NCI-H226 (cell line): ENCODE measurements at places on chromosomes 5 and 9.

DNA sequence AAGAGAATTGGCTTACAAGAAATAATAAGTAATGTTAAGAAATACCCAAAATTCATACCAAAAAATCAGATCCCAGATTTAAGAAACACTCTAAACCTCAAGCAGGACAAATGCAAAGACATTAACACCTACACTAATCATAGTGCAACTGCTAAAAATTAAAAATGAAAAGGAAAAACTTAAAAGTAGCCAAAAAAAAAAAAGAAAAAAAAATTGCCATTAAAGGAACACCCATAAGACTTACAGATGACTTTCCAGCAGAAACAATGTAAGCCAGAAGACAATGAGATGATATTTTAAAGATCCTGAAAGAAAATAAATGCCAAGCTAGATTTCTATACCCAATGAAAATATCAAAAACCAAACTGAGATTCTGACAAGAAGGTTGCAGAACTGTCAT is 101.5 kb downstream of the DENND1A start:
- no peak for DNase-seq

- DNase-seq: no peak
Measured at GRCh38 chr9:97387504-97387886, 24.4 kb upstream of the TDRD7 start.

GRCh38 chr5:139893873-139894272 is 98.3 kb downstream of the PSD2 start:
- no peak for DNase-seq

GRCh38 chr9:123426406-123426805 is 70.4 kb downstream of the CRB2 start:
- DNase-seq: no peak

GRCh38 chr5:72722792-72723452 is 93.5 kb upstream of the TNPO1 start:
- DNase-seq: no peak

DNA sequence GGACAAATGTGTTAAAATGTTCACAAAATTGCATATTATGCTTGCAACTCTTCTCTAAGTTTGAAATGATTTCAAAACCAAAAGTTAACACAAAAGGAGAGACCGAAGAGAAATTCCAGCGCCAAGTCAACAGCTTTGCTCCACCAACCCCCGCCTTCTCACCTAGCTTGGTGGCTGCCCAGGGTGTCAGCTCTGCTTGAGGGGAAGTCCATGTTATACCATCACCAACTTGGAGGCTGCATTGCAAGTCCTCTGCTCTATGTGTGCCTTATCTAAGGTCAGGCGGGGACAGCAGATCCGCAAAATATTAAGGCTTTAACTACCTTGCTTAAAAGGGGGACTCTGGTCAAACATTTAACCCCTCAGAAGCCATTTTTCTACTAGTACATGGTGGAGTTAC is 14.6 kb downstream of the CCNJL start:
- DNase-seq: no peak

DNA sequence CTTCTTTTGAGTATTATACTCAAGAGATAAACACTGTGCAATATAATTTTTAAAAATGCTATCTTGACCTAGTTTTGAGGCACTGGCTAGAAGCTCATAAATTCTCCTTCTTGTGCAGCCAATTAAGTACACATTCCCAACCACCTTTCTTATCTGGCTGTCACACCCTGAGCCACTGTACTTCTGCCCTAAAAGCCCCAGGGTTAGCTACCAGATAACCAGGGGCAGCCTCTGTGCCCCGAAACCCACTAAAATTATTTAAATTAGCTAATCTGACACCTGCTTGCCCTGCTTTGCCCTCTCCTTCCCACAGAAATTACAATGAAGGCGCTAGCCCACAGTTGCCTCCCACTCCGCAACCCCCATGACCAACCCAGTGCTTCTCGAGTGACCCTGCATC is 597.3 kb upstream of the TYRP1 start:
- DNase-seq: no peak

DNA sequence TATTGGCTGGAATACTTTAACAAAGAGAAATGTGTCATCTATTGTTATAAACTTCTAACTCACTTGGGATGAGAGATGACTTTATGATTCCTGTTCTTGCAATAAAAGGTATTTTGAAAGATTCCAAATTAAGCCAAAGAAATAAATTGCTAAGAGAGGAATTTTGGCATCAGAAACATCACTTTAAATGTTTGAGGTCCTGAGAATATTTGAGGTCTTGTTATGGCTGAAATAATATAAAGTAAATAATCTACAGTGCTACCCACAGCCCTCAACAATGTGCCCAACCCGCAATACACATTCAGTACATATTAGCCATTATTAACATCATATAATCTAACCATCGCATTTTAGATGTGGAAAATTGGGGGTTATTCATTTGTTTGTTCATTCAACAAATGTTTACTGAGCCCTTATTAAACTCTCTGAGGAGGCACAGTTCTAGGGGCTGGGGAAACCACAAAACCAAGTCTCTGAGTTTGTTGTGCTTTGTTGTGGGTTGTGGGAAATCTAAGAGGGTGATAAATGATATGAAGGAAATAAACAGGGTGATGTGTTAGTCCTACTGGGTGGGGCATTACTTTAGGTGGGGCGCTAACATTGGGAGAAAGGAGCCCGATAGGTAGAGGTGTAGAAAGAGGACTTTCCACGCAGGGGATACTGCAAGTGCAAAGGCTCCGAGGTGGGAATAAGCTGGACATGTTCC is 135.2 kb upstream of the CLINT1 start:
- DNase-seq: no peak

GRCh38 chr5:133357758-133358157 is 254.6 kb downstream of the FSTL4 start:
- no peak for DNase-seq

DNA sequence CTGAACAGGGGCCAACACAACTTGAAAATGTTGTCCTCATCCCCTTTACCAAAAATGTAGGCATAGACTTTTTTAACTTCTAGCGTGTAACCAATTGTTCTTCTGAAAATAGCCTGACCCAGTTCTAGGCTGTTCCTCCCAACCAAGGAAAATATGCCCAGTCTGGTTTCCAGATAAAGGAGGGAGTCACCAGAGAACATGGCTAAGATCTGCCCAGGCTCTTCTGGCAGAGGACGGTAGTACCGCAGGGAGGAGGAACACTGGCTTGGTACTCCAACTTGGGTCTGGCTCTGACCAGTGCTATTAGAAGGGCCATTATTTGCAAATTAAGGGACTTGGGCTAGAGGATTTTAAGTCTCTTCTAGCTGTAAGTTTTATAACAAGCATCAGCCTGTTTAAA is 63.1 kb downstream of the GRAMD2B start:
- no peak for DNase-seq

- no peak for DNase-seq
Measured at GRCh38 chr5:88727705-88728313, 155.2 kb downstream of the MEF2C start.

DNA sequence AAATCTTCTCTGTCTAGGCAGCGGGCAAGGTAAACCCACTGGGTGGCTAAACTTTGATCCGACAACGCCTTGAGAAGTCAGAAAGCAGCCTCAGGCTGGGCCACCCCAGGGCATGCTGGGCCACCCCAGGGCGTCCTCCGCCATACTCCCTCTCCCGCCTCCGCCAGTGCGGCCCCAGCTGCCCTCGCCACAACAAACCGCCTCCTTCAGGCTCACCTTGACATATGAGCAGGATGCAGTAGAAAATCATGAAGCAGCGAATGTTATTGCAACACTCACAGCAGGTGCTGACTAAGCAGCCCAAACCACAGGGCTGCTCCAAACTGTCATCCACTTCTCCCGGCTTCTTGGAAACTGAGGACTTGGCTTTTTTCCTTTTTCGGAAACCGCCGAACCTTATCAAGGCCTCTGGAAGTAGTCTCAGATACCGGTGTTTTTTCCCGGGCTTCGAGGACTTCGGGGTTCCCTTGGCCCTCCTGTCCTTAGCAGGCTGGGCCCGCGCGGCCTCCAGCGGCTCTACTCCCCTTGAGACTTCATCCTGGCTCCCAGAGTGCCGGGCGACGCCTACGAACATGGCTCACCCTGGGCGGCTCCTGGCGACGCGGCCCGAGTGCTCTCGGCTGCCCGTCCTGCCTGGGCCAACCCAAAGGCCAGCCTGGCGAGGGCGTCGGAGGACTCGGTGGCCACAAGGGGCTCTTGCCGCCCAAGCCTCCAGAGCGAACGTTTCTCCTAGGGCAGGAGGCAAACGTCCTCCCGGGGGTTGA is at the start of gene SLCO6A1:
Gene SLCO6A1 (minus strand): TSS at position 731 of the 764 bp plus-strand sequence. CDS start 157 bp downstream, at position 574.
- DNase-seq: no peak

DNA sequence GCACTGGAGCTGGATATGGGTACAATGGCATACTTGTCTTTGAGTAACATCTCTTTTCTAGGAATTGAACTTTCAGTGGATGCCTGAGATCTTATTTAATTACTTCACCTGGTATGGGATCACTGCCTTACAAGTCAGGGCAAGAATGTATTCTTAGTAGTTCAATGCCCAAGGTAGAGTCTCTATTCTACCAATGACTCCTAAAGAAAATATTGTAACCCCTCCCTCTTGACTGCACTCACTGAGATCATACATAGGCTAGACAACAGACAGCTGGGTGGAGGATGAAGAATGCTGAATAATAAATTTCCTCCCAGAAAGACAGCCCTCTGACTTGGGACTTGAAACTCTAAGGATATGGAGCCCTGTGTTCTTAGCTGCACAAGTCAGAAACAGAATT is 1216.3 kb upstream of the ACO1 start:
- peak; percentile 1 for DNase-seq

GRCh38 chr5:172573986-172574870 is 66.8 kb upstream of the NEURL1B start:
- DNase-seq: no peak

- DNase-seq: no peak
Measured at GRCh38 chr5:407051-407450, 35.9 kb upstream of the EXOC3 start.

GRCh38 chr5:84028093-84028492 is 307.4 kb upstream of the HAPLN1 start:
- DNase-seq: peak; percentile 1

GRCh38 chr5:61306531-61307131 is 25.4 kb upstream of the ZSWIM6 start:
- peak; percentile 86 for DNase-seq

DNA sequence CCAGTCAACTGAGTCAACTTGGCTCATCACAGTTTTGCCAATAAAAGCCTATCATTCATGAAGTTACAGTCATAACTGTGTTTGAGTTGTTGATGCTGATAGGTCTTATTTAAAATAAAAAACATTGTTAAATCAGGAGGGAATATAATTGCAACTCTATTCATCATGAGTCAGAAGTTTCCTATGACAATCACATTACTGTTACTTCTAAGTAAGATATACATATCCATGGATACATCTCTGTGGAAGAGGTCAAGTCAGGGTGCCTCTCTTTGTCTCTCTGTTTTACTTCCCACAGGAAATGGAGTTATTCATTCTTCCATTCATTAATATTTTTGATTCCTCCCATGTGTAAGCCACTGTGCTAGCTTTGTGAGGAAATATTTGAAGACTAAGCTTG is 2015.4 kb upstream of the WWC1 start:
- no peak for DNase-seq

- no peak for DNase-seq
Measured at GRCh38 chr9:101650142-101650541, 55.4 kb upstream of the PPP3R2 start.

DNA sequence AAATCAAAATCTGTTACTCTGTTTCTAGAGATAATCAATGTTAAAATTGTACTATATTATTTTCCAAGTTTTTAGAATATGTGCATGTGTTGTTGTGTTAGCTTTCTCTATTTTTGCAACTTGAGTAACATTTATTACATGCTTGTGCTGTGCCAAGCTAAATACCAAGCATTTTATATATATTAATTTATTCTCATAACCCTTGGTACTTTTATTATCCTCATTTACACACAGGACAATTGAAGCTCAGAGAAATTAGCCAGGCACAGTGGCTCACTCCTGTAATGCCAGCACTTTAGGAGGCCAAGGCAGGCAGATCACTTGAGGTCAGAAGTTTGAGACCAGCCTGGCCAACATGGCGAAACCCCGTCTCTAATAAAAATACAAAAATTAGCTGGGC is 254.0 kb upstream of the DMRT1 start:
- DNase-seq: no peak

DNA sequence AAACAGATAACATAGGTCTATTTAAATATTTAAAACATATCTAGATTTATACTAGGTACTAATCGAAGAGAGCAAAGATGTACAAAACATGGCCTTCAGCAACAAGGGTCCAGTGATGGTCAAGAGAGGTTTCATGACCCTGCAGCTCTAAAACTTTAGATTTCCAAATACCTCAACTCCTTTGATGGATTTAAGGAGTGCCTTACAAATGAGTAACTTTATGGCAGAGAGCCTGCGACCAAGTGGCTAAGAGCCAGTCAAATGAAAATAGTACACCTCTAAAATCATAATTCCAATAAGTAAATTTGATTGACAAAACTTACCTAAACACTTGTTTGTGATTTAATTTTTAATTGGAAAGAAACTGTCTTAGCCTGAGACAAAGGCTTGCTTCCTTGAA is 4.7 kb upstream of the SH3RF2 start:
- DNase-seq: peak; percentile 38

- DNase-seq: no peak
Measured at GRCh38 chr9:83209188-83209731, 146.3 kb upstream of the RASEF start.

GRCh38 chr5:115170134-115170928 is 623 bp upstream of the TRIM36 start:
- DNase-seq: no peak

- DNase-seq: peak; percentile 11
Measured at GRCh38 chr9:133597316-133597957, 11.8 kb downstream of the FAM163B start.

DNA sequence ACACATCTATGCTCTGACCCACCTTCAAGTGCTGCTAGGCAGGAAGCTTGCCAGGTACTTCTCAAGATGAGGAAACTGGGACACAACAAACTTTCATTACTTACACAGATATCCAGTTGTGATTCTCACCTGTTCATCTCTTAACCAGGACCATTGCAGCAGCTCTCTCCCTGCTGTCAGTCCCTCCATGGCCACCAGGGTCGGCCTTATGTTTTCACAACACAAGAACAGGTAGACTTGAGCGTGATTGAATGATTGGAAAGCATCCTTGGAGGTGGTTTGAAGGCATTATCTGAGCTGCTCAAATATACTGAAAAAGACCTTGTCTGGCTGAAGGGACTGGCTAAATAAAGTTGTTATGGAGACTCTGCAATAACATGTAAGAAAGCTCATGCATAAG is 94.4 kb downstream of the MTREX start:
- no peak for DNase-seq

GRCh38 chr5:175820230-175820629 is 51.1 kb upstream of the CPLX2 start:
- DNase-seq: no peak

DNA sequence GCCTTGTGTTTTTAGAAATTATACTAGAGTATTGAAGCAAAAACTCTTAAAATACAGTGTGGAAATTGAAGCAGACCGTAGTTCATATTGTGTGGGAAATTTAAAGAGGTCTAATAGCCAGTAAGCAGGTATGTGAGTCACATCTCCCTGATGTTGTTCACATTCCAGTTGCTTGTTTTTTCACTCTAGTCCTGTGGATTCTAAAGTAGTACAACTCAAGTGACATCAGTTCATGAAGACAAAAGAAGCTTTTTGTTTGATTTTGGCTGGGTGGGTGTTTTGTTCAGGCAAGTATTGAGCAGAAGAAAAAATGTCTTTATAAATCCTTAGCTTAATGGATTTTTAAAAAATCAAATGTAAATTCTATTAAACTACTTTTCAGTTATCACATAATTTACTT is 216.2 kb downstream of the MAN2A1 start:
- no peak for DNase-seq

- no peak for DNase-seq
Measured at GRCh38 chr9:114098021-114098935, 814 bp downstream of the KIF12 start.

GRCh38 chr5:143462431-143462830 is 58.9 kb upstream of the NR3C1 start:
- no peak for DNase-seq
